ENCODE measurements at places on chromosomes 11 and 22. TPM values are rescaled to one million over a fixed set of nuclear protein-coding genes. Genes with fewer than 3 reads are reported as not detected.

DNA sequence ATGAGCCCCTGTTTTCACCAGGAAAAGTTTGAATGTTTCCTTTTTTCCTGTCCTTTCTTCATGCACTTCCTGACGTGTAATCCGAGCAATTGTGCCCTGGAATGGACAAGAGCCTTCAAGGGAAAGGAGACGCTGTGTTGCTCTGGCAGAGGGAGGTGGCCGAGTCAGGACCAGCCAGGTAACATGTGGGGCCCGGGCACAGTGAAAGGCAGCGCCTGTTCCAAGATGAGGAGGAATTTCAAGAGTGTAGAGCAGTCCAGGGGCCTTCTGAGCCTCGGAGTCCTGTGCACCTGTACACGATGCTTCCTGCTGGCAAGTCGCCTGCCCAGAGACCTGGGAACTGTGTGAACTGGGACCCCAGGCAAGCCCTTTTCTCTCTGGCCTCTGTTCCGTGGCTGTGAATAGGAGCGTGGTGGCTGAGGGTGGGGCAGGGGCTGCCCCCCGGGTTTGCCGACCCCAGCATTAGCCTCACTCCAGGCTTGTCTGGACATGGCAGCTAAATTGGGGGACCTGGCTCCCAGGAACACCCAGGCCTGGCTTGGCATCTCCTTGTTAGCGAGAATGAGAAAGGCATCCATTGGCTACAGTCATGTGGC lies 92.0 kb downstream of the MYEOV start:
- H3K27ac ChIP-seq, result no peak overlapping the region
- no peaks in the 10 kb centered on the region for H3K27me3 ChIP-seq
- DNase-seq, result no peak
- H3K4me3 ChIP-seq, result no peak overlapping the region

- no peaks in the 10 kb centered on the region for H3K4me1 ChIP-seq
- no peaks in the 10 kb centered on the region for H3K36me3 ChIP-seq
- DNase-seq, result no peak
- H3K4me3 ChIP-seq, result no peak overlapping the region
- no peaks in the 10 kb centered on the region for H3K27me3 ChIP-seq
These were observed 220.5 kb upstream of the TENM4 start for GRCh38 chr11:79661373-79661772.

DNA sequence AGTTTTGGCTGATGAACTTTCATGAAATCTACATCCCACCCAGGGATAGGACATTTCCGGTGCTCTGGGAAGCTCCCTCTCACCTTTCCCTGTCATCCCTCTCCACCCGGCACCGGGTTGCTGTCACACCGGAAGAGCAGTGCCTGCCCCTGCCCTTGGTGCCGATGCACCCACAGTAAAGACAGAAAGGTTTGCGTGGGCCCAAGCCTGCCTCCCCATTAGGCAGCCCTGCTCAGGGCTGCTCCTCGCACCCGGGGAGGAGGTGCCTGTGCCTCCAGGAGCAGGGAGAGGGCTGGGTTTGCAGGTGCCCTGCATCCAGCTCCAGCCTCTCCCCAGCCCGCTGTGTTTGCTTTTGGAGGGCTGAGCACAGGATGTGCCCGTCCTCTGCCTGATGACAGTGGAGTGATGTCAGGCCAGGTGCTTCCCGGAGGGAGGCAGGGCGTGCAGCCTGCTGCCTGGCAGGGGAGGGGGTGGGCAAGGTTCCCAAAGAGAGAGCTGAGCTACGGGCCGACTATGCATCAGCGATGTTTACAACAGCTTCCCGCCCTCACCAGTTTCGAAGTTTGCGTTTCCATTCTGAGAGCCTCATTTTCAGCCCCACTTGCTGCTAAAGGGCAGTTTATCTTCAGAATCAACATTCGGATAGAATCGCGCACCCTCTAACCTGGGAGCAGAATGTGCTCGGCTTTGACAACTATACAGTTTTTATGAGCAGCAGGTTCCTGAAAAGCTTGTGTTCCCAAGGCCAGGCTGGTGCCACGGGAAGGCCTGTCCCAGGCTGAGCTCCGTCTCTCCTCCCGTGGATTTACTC lies 83.2 kb upstream of the CLDN5 start:
- H3K27ac ChIP-seq, result no peak overlapping the region
- no peak for DNase-seq
- peaks cover 6% of the 10 kb centered on the region for H3K27me3 ChIP-seq
- H3K4me1 ChIP-seq, result no peaks in the 10 kb centered on the region

- no peak overlapping the region for H3K27ac ChIP-seq
- H3K27me3 ChIP-seq, result peaks cover 77% of the 10 kb centered on the region
These were observed 3.0 kb downstream of the RASSF10 start for GRCh38 chr11:13012056-13012661.

The DLG2 gene
- 2.8 TPM for total RNA-seq

GRCh38 chr11:77188633-77189491 lies 60.8 kb downstream of the MYO7A start:
- H3K4me1 ChIP-seq, result no peaks in the 10 kb centered on the region
- no peak overlapping the region for H3K27ac ChIP-seq
- H3K36me3 ChIP-seq, result no peaks in the 10 kb centered on the region
- no peak overlapping the region for H3K4me3 ChIP-seq
- no peaks in the 10 kb centered on the region for H3K27me3 ChIP-seq

DNA sequence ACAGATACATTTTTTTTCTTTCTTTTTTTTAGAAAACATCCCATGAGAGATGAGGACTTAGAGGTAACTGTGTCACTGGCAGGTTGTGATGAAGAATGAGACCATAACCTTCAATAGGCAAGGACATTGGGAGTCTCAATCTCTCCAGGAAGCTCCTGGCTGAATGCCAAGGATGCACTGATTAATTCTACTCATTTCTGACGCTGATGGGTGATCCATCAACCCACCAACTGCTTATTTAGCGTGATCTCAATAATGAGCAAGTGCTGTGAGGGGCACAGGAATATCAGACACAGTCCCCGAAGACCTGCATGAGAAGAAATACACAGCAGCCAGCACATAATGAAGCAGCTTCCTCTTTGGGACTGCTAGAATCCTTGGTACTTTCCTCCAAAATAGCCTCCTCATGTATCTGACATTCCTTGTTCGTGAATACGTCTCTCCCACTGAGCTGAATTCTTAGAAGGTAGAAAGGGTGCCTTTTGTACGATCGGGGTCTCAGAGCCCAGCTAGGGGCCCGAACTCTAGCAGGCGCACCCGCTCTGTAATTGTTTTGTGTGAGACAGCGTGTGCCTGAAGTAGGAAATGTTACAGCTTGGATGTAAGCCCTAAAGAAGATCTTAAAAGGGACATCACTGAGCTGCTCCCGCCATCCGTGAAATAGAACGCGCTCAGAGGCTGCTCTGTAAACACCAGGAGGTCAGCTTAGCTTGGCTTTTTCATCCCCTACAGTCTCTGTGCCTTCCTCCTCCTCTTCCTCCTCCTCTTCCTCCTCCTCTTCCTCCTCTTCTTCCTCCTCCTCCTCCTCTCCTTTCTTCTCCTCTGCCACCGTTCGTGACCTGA lies 7.2 kb downstream of the CLMP start:
- H3K27me3 ChIP-seq, result no peaks in the 10 kb centered on the region
- peak overlapping the region; percentile 95 for H3K27ac ChIP-seq
- no peaks in the 10 kb centered on the region for H3K36me3 ChIP-seq
- peak; percentile 57 for DNase-seq
- H3K4me3 ChIP-seq, result peak overlapping the region; percentile 53
- H3K4me1 ChIP-seq, result peaks cover 40% of the 10 kb centered on the region

DNA sequence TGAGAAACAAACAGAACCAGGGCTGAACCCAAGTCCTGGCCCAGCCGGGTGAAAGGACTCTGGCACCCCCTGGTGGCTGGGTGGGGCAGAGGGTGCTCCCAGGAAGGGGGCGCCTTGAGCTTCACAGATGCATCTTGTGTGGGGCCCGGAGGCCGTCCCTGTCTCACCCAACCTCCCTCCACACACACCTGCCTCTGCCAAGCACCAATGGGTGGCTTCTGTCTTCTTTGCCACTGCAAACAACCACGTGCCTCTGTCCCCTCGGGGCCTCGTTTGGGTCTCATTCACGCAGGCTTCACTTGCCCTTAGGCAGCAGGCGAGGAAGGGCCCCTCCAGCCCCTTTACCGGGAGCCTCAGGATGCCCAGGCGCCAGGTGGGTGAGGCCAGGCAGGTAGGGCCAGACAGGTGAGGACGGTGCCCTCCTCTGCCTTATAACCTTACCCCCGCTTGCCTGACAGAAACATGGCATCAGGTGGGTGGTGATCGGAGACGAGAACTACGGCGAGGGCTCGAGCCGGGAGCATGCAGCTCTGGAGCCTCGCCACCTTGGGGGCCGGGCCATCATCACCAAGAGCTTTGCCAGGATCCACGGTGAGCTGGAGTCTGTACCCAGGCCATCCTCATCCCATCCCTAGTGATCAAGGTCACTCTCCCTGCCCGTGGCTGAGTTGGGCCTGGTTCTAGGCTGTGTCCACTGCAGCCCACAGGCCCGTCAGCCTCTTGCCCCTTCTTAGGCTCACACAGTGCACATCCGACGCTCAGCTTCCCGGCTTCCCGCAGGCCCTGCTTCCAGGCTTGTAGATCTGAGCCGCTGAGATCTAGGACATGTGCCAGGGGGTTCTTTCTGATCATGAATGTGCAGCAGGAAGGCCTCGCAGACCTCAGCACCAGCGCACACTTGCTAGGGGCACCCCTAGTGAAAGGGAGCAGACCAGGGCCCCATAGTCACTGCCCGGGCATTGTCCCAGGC lies 17.2 kb downstream of the POLR3H start:
- H3K27ac ChIP-seq, result no peak overlapping the region
- no peak for DNase-seq
- no peak overlapping the region for H3K4me3 ChIP-seq
- no peaks in the 10 kb centered on the region for H3K27me3 ChIP-seq

- no peaks in the 10 kb centered on the region for H3K27me3 ChIP-seq
- no peak overlapping the region for H3K4me3 ChIP-seq
- no peaks in the 10 kb centered on the region for H3K36me3 ChIP-seq
- H3K27ac ChIP-seq, result no peak overlapping the region
- DNase-seq, result no peak
These were observed 397.3 kb downstream of the SHANK2 start for GRCh38 chr11:70854901-70855556.

The SLC22A25 gene
- total RNA-seq, result not detected

- no peak overlapping the region for H3K4me3 ChIP-seq
- no peaks in the 10 kb centered on the region for H3K36me3 ChIP-seq
- DNase-seq, result no peak
- no peaks in the 10 kb centered on the region for H3K4me1 ChIP-seq
These were observed 896.2 kb downstream of the BRD1 start for GRCh38 chr22:48931452-48931851.

The PHOX2A gene
- total RNA-seq, result not detected

GRCh38 chr22:20080445-20080775 lies 369 bp downstream of the DGCR8 start:
- peak; percentile 16 for DNase-seq
- peaks cover 17% of the 10 kb centered on the region for H3K4me1 ChIP-seq
- no peaks in the 10 kb centered on the region for H3K27me3 ChIP-seq
- peak overlapping the region; percentile 97 for H3K4me3 ChIP-seq

The PARVG gene
- not detected for total RNA-seq

The FOLR3 gene
- total RNA-seq, result not detected

GRCh38 chr11:205221-206001 lies 1.8 kb downstream of the BET1L start:
- no peak overlapping the region for H3K27ac ChIP-seq
- H3K36me3 ChIP-seq, result peaks cover 9% of the 10 kb centered on the region
- no peaks in the 10 kb centered on the region for H3K27me3 ChIP-seq
- peaks cover 24% of the 10 kb centered on the region for H3K4me1 ChIP-seq

The PKP3 gene
- 1.1 TPM for total RNA-seq

GRCh38 chr11:20351136-20351535 lies 12.4 kb upstream of the HTATIP2 start:
- H3K4me1 ChIP-seq, result no peaks in the 10 kb centered on the region
- H3K4me3 ChIP-seq, result no peak overlapping the region
- no peak overlapping the region for H3K27ac ChIP-seq
- H3K36me3 ChIP-seq, result no peaks in the 10 kb centered on the region
- H3K27me3 ChIP-seq, result peaks cover 12% of the 10 kb centered on the region
- no peak for DNase-seq

DNA sequence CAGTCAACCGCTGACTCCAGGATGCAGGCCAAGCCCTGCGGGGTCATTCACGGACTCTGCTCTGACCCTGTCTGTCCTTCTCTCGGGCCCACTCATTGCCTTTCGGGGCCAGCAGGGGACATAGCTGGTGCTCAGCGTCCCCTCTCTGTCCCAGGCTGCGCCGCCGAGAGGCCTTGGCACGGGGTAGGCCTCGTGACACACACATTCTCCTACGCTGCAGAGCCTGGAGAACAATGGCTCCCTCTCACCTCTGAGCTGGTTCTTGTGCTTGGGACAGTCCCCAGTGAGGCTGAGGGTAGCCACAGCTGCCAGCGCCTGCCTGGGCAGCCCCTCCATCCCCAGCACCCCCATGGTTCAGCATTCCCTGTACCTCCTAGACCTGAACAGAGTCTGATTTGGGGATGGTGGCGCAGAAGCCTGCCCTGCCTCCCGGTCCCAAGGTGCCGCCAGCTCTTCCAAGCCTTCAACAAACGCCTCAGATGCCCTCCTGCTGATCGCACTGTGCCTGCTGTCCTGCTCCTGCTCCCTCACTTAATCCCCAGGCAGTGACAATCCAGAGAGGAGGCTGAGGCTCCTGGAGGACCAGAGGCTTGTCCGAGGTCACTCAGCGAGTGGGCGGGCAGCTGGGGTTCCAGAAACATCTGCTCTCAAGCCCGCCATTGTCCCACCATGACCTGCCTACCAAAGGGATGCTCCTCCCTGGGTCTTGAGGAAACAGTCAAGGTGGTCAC lies 30.4 kb downstream of the DUSP8 start:
- DNase-seq, result no peak
- H3K4me3 ChIP-seq, result no peak overlapping the region
- H3K27me3 ChIP-seq, result peaks cover 30% of the 10 kb centered on the region
- H3K4me1 ChIP-seq, result no peaks in the 10 kb centered on the region

- peaks cover 2% of the 10 kb centered on the region for H3K27me3 ChIP-seq
- no peaks in the 10 kb centered on the region for H3K36me3 ChIP-seq
- H3K4me1 ChIP-seq, result peaks cover 8% of the 10 kb centered on the region
These were observed 120.7 kb downstream of the PLEKHA7 start for GRCh38 chr11:16893456-16894066.

DNA sequence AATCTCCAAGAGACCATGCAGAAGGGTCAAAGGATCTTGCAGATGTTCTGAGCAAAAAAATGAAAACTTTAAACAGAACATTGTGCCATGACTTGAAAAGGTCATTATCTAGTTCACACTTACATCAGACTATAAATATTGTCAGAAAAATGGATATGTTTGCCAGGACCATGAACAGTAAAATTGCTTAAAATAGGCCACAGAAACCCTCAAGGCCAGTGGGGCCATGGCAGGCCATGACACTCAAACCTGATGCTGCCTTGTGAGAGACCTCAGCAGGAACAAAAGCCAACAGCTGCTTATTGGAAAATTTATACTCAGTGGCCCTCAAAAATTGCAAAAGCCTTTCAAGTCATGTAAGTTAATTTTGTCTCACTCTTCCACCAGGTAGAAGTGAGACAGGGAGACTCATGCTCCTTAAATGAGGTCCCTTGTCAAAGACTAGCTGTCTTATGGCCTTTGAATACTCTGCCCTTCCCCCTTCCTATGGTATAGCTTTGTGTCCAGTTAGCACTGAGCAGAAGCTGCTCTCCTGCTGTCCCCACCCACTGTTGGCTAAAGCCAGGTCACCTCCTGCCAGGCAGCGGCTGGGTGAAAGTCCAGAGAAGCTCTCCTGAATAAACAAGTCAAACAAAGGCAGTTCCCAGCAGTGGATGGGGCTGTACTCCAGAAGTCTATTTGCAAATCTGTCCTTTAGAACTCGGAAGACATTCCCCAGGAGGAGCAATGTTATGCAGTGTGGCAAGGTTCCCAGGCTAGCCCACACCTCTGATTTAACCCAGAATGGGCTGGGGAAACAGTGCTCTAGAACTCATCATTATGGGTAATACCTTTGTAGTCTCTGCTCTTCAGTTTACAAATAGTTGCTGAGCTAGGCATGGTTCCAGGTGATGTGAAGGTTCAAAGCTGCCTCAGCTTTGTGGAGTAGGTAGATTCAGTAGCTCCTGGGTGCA lies 21.4 kb downstream of the ADM start:
- no peak overlapping the region for H3K4me3 ChIP-seq
- peaks cover 67% of the 10 kb centered on the region for H3K4me1 ChIP-seq
- H3K27ac ChIP-seq, result peak overlapping the region; percentile 68
- no peaks in the 10 kb centered on the region for H3K27me3 ChIP-seq
- H3K36me3 ChIP-seq, result no peaks in the 10 kb centered on the region
- no peak for DNase-seq
